ENCODE measurements at places on chromosomes 5 and 9.

DNA sequence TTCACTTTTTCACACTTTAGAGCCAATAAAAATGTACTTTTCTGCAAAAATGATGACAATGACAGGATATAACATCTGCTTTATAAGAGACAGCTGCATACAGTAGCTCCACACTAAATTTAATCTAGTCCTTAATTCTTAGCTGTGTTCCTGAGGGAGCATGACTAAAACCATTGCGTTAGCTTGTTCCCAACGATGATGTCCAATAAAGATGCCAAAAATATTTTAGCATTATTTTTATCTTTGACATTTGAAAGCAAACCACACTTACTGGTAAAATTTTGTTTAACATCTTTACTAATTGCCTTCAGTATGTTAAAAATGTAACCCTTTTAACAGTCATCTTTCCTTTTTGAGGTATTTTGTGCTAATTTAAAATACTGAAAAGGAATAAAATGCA is 382.7 kb downstream of the CHSY3 start:
- no peak for DNase-seq

- DNase-seq, result peak; percentile 30
These were observed 2.0 kb upstream of the GCNT4 start for GRCh38 chr5:75054134-75054930.

GRCh38 chr5:140072812-140073211 is 29.7 kb upstream of the NRG2 start:
- DNase-seq, result no peak

DNA sequence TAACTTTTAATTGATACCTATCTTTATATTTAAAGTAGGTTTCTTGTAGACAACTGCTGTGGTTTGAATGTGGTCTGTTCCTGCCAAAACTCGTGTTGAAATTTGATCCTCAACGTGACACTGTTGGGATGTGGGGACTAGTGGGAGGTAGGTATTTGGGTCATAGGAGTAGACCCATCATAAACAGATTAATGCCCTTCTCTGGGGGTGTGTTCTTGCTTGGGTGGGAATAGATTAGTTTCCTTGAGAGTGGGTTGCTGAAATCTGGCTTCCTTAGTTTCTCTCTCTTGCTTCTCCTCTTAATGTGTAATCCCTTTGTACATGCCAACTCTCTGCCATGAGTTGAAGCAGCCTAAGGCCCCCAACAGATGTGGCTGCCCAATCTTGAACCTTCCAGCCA is 34.6 kb upstream of the IPPK start:
- DNase-seq, result no peak

GRCh38 chr5:28737682-28738081 is 1699.3 kb upstream of the CDH9 start:
- DNase-seq, result no peak

DNA sequence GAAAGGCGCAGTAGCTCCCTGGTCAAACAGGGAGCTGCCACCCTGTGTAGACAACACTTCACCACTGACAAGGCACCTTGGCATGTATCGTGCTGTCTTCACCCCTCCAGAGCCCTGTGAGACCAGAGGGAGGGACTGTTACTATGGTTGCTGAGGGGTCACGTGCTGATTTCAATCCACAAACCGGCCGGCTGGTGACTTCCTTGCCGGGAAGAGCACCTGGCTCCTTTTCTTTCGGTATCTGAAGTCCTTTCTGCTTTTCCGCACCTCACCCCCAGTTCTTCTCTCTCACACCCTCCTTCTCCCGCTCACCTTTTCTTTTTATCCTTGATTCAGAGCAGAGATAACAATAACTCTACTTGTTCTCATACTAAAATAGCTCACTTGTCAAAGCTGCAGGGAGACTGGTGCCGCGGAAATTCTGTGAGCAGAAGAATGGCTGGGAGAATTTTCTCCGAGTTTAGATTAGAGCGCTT is 327.2 kb downstream of the ZSWIM6 start:
- no peak for DNase-seq

GRCh38 chr5:33621514-33621913 is 180.7 kb downstream of the TARS1 start:
- no peak for DNase-seq

DNA sequence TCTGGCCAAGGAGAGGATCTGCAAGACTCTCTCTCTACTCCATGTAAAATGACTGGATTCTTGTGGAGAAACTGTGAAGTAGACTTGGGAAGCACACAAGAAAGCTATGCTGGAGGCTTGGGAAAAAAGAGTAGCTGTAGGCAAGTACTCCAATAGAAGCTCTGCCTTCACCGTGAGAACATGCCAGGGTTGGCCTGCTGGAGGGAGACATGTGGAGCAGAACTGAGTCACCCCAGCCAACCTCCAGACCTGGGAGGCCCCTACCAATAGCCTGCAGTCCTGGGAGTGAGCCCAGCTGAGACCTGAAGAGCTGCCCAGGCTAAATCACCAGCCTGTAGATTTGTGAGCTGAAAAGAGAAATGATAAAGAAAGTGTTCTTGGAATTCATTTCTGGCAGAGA is 66.6 kb downstream of the DEPDC1B start:
- no peak for DNase-seq

DNA sequence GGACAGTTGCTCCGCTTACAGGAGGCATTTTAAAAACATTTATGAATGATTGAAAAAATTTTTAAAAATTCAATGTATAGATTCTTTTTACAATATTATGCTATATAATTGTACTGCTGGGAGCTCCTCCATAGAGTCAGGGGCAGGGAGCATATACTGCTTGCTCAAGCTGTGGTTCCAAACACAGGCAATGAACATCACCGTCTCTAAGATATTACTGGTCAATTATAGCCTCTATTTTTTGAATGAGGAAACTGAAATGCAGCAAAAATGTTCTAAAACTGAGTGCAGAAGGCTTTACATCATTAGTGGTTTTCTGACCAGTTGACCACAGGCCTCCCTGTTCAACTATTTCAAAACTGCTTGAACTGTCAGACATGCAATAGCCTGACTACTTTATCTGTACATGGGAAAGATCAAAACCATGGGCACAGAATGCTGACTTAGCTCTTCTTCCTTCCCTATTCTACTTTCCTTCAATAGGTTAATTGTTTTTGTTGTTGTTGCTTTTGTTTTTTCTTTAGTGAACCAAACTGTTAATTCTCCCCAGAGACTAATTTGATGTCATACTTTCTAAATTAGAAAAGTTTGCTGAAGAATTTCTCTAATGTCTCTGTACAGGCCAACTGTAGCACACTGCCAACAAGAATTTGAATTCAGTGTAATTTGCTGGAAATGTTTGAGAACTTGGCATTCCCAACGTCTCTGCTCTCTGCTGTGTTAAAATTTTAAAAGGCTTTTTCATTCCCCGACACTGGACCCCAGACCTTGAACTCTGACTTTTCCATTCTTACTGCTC is 107.6 kb upstream of the MPDZ start:
- DNase-seq, result no peak

DNA sequence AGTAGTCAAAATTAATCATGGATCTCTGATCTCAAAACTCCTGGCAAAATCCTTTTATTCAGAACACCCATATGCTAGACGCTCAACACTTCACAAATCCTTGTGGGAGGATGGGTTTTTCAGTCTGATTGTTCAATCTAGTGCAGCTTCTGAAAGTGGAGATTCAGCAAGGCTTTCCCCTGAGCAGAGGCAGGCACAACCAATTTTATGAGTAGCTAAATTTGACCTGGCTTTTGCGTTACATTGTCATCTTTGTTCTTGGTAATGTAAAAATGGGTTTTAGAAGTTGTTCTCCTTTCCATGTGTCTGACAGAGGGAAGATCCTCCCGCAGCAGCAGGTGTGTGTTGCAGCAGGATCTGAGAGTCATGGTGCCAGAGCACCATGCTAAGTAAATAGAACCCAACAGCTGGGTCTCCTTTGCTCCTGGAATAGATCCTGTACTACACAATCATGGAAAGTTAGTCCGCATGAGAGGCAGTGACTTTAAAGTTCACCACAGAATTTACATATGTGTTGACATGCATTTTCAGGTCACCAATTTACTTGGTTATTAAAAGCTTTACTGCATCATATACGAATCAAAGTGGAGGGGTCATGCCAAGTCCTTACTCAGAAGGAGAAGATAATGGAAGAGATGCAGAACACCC is 70.1 kb upstream of the MEF2C start:
- DNase-seq, result no peak

- no peak for DNase-seq
These were observed 85.9 kb downstream of the SLC12A2 start for GRCh38 chr5:128169401-128170017.

DNA sequence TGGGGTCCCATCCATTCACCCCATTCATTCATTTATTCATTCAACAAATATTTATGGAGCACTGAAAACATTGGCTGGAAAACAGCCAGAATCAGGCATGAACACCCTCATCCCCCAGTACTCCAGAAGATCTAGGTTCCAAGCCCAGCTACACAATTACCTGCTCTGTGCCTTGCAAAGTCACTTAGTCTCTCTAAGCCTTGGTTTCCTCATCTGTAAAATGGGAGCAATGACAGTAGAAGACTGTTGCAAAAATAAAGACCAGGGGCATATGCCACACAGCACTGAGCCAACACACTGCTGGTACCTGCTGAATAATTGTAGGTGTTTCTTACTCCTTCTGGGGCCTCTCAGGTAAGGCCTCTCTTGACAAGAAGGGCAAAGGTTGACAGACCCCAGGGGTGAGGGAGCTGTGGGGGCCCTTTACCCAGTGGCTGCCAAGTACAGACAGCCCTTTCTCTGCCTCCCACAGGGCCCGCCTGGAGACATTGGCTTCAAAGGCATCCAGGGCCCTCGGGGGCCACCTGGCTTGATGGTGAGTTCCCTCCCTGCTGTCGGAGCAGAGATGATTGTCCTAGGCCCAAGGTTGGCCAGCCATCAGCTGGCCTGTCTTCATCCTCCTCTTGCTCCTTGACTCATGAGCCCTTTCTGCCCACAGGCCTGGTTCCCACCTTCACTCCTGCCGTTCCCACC is 22.6 kb upstream of the ORM1 start:
- DNase-seq, result no peak

GRCh38 chr9:116860509-116861120 is 173.5 kb downstream of the TRIM32 start:
- peak; percentile 62 for DNase-seq

GRCh38 chr5:180097163-180097894 is 25.8 kb upstream of the RNF130 start:
- DNase-seq, result no peak

DNA sequence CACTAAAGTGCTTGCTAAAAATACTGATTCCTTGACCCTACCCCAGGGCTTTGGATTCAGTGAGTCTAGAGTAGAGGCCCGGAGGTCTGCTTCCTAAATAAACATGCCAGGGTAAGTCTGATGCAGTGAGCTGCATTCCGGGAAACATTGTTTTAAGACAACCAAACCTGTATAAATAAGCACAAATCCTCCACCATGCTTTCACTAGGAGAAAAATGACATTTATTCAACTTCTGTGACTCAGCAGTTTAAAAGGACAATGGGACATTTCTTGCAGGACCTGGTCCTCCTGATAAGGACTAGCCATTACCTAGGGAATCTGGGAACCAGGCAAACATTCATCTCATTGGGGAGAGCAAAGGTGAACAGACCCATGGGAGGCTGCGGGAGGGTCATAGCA is 335.3 kb downstream of the MLLT3 start:
- no peak for DNase-seq

DNA sequence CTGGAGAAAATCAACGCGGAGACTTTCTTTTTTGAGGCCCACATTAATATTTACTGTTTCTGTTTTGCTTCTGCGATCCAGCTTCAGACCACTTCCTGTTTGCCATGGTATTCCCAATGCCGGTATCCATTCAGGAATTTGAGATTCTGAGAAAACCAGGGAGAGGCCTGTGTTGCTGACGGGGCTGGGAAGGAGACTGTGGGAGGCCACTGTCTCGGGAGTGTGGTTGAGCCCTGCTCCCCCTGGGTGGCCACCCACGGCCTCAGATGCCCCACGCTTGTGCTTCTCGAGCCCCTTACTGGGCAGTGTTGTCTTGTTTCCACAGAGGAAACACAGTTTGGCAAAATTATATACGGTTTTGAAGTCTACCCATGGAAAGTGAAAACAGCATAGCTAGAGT is 403.6 kb upstream of the IRX2 start:
- DNase-seq, result no peak

DNA sequence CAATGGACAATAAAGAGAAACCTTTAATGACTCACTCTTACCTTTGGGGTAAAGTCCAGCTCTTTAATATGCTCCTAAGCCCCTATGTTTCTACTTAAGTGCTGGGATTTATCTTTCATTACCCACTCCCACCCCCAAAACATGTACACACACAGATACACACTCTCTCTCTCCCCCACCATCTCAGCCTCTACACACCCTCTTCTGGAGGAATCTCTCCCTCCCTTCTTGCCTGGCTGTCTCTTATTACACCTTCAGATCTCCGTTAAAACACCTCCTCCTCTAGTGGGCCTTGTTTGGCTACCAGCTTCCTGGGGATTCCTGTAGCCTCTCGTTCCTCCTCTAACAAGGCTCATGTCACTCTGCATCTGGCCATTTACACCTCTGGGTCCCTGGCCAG is 6.9 kb downstream of the GPRIN1 start:
- DNase-seq, result no peak

Data from tibial nerve (tissue), 4 donors.